ENCODE measurements at places on chromosomes 6 and 20.

DNA sequence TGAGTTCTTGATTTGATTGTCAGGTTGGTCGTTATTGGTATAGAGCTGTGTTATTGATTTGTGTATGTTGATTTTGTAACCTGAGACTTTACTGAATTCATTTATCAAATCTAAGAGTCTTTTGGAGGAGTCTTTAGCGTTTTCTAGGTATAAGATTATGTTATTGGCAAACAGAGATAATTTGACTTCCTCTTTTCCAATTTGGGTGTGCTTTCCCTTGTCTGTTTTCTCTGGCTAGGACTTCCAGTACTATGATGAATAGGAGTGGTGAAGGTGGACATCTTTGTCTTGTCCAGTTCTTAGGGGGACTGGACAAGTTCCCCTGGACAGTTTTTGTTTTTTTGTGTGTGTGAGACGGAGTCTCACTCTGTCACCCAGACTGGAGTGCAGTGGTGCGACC is 17.4 kb downstream of the HLA-DOA start:
- DNase-seq: no peak

- DNase-seq: no peak
These were observed 246.5 kb upstream of the RUNX2 start for GRCh38 chr6:45081634-45082033.

DNA sequence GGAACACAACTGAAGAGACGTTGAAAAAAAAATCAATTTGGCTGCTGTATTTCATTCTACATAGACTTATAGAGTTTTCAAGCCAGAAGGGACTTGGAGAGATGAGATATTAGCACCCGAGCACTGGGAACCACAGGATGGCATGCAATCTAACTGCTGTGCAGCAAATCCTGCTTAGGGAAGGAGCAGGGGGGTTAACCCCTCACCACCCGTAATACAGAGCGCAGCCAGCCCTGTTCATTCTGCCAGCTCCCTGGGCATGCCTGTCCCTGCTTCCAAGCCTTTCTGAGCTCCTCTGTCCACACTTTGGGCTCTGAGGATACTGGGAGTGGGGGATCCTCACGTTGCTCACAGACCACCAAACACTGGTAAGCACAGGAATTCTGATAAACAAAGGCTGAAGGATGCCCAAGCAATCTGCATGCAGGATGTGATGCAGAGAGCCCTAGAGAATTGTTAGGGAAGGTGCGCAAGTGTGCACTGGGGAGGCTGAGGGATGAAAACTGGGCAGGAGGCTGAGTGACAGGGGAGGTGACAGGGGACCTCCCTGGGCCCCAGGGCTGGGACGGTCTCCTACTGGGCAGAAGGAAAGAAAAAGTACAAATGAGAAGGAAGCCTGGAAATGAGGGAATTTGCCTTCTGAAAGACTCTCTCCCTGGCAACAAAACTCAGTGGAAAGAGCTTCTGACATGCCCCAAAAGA is 34.0 kb downstream of the CPNE5 start:
- no peak for DNase-seq

GRCh38 chr6:154407440-154407839 is 50.8 kb upstream of the IPCEF1 start:
- no peak for DNase-seq

GRCh38 chr20:57374343-57374930 is 16.8 kb upstream of the RBM38 start:
- no peak for DNase-seq

GRCh38 chr6:36698871-36699271 is 1.2 kb downstream of the RAB44 start:
- DNase-seq: no peak

DNA sequence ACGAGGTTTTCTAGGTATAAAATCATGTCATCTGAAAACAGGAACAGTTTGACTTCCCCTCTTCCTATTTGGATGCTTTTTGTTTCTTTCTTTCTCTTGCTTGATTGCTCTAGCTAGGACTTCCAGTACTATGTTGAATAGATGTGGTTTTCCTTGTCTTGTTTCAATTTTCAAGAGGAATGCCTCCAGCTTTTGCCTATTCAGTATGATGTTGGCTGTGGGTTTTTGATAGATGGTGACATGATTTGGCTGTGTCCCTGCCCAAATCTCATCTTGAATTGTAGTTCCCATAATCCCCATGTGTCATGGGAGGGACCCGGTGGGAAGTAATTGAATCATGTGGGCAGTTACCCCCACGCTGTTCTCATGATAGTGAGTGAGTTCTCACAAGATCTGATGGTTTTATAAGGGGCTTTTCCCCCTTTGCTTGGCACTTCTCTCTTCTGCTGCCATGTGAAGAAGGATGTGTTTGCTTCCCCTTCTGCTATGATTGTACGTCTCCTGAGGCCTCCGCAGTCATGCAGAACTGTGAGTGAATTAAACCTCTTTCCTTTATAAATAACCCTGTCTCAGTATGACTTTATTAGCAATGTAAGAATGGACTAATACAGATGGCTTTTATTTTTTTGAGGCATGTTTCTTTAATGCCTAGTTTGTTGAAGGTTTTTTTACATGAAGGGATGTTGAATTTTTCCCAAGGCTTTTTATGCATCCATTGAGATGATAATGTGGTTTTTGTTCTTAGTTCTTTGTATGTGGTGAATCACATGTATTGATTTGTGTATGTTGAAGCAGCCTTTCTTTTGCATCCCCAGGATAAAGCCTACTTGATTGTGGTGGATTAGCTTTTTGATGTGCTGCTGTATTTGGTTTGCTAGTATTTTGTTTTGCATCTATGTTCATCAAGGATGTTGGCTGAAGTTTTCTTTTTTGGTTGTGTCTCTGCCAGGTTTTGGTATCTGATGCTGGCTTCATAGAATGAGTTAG is 239.1 kb downstream of the THBS2 start:
- no peak for DNase-seq

Measured in CD4-positive, CD25-positive, alpha-beta regulatory T cell (primary cell).